ENCODE measurements at places on chromosomes 7 and 10.

DNA sequence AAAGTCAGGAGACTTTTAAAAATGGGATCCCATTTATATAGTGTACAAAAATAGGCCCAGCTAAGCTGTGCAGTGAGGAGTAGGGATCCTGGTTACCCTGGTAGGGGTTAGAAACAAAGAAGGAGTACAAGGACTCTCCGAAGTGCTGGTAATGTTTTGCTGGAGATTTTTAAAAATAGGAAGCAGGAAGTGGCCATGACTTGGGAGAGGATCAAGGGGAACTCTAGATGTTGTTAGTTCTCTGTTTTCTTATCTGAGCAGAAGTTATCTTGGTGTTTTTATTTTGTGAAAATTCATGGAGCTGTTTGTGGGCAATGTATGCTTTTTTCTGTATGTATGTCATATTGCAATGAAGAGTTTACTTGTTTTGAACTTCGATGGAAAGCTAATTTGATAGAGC lies 373.9 kb downstream of the SFMBT2 start:
- DNase-seq: no peak

DNA sequence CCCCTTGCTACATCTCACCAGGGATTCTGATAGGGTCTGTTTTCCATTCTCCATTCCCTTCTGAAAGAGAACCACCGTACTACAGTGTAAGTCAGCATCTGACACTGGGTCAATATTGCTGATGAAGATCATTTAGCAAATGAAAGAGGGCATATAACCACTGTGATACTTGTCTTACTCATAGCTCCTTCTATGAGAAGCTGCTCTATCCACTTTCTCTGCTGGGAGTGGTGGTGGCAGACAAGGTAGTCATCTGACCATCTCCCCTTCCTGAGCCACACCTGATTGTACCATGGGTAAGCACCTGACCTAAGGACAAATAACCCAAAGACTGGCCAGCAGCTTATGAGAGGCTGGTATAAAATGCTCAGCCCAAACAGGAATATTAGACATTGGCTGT lies 220.4 kb downstream of the DOCK4 start:
- no peak for DNase-seq

DNA sequence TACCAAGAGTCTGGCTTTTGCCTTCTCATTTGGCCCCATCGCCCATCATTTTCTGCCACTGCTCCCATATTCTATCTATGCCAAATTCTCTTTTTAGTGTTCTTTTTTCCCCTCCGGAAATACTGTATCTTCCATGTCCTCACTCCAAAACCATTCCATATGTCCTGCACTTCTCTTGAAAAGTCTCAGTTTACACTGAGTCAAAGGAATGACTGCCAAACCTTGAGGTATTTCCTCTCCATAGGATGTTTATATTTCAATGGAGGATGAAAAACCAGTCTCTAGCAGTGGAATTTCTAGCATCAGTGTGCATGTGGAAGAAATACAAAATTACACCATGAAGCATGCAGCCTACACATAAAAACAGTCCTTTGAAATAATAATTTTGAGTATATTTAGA lies 121.4 kb upstream of the PHYHIPL start:
- no peak for DNase-seq

DNA sequence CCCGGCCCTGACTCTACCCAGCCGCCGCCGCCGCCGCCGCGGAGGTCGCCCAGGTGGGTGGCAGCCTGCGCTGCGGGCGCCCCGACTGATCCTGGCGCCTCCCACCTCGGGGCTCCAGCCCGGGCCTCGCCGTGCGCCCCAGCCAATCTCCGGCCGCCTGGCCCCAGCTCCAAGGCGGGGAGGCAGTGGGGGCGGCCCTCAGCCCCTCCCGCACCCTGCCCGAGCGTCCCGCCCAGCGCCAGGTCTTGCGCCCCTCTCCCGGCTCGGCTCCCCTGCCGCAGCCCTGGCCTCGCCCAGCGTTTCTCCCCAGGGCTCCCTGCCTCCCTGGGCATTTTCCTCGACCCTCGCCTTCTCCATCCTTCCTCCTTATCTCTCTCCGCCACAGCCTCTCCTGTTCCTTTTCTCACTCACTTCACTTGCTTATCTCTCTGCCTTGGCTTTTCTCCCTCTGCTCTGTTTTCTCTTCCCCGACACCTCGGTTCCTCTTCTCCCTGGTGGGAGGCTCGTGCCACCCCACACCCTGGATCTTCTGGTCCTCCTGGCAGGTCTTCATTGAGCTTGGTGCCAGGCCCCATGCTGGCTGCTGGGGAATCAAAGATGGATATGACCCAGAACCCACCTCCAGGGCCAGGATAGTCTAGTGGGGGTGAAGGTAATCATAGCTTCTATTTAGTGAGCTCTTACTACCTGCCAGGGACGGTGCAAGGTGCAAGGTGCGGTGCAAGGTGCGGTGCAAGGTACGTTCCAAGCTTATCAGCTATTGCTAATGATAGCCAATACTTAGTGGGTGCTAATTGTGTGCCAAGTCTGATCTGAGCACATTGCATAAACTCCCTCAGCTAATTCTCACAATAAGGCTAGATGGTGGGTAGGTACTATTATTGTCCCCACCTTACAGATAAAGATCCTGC lies at the start of gene SFRP5:
SFRP5 (minus strand) TSS at position 87 of the 911 bp plus-strand sequence. CDS start 166 bp downstream, outside the sequence.
- no peak for DNase-seq

GRCh38 chr10:27158421-27158820 lies 3.3 kb downstream of the MASTL start:
- DNase-seq: no peak

GRCh38 chr7:26594553-26594952 lies 269.8 kb downstream of the SKAP2 start:
- DNase-seq: no peak

GRCh38 chr10:13536674-13537366 lies 8.0 kb upstream of the BEND7 start:
- peak; percentile 8 for DNase-seq

- DNase-seq: no peak
These were observed 125.8 kb downstream of the MAD1L1 start for GRCh38 chr7:2106924-2107323.

DNA sequence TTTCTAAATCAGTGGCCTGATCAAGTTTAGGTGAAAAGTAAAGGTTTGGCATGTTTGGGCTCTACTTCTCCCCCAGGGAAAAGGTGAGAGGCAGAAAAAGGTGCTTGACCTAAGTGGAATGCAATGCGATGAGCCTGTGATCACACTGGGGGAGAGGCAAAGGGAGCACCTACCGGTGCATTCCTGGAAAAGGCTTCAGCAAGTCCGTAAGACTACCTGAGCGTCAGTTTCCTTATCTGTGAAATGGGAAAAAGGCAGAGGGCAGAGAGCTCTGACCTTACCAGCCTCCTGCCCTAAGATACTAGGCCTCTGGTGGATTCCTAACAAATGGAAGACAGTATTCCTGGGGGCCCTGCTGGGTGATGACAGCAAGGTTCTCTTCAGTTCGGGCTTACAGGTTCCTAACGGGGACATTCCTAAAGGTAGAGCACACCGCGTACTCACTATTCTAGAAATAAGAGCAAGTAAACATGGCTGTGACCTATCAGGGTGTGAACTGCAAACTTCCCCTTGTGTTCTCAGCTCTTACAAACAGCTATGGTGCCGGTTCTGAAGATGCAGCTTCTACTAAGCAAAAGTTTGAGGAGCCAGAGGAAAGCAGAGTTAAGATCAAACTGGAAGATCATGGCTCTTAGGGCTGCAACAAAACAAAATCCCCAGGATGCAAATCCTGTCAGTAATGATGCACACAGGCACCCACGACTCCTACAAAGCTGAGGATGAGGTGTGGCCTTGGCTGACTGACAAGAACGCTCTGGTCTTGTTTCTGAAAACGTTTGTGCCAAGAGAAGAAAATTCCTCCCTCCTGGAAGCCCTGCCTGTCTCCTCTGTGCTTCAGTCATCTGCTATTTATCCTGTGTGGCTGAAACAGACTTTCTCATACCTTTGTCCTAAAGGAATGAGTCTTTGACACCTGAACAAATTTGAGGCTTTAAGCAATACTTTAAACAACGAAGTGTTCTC lies 13.3 kb upstream of the ACSL5 start:
- no peak for DNase-seq

DNA sequence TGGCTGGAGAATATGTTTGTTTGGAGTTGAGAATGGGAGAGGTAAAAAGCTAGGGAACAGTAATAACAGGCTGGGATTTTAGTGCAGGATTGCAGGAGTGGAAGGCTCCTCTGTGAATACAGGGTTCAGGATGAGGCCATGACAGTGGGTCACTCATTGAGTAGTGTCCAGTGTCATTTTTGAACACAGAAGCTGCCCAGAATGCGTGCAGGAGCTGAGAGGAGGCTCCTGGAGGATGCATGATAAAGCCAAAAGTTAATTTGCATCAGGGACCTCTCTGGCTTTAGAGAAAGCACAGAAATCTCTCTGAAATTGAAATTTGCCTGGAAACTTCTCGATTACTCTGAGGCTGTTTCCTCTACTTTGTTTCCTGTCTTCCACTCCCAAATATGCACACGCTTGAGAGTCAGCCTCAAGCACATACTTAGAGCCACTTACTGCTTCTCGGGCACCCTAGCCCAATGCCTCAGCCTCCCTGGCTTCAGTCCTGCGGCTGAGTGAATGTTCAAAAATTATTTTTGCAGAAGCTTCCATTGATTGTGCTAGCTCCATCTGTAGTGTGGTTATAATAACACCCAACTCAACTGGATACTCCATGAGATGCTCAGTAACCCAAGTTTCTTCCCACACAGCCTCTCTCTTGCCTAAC lies 1.8 kb upstream of the GALNT17 start:
- DNase-seq: no peak

DNA sequence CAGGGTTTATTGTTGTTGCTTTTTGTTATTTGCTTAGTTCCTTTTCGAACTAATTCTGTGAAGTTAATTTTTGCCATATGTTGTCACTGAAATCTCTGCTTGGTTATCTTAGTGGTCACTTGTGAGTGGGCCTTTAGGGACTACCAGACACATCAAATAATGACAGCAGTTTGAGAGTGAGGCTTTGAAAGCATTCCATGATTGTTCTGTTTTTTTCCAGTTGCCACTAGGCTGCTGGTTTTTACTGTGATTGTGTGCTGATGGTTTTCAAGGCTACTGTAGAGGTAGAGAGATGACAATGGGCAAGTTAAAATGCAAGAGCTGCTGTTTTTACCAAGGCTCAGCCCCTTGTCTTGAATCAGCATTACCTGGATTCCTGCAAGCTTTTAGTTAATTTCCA lies 20.0 kb downstream of the SEPTIN7 start:
- no peak for DNase-seq

GRCh38 chr10:63976538-63976937 lies 455.3 kb downstream of the REEP3 start:
- DNase-seq: peak; percentile 30

DNA sequence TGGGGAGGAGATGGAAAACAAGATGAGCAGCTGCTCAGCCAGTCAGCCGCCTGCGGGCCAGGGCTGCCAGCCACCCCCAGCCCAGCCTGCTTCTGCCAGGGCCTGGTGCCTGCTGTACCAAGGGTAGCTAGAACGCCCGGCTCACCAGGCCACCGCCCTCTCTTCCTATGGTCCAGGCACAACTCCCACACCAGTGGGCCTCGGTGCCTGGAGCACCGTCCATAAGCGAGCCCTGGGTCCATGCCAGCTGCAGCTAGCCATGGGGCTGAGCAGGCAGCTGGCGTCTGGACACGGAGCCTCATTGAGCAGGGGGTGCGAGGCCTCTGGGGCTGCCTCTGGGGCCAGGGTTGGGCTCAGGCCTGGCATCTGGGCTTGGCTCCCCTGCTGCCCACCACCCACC lies 8.5 kb upstream of the RABGEF1 start:
- DNase-seq: no peak

DNA sequence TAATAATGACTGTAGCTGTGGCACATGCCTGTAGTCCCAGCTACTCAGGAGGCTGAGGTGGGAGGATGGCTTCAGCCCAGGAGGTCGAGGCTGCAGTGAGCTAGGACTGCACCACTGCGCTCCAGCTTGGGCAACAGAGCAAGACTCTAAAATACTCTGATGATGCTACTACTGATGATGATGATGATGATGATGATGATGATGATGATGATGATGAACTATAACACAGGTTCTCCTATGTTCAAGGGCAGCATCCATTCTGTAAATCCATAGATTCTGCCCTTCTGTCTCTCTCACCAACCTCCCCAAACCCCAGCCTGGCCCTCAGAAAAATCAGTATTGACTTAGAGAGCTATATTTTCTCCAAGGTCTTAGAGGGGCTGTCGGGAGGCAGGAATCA lies 22.8 kb upstream of the EN2 start:
- DNase-seq: no peak

DNA sequence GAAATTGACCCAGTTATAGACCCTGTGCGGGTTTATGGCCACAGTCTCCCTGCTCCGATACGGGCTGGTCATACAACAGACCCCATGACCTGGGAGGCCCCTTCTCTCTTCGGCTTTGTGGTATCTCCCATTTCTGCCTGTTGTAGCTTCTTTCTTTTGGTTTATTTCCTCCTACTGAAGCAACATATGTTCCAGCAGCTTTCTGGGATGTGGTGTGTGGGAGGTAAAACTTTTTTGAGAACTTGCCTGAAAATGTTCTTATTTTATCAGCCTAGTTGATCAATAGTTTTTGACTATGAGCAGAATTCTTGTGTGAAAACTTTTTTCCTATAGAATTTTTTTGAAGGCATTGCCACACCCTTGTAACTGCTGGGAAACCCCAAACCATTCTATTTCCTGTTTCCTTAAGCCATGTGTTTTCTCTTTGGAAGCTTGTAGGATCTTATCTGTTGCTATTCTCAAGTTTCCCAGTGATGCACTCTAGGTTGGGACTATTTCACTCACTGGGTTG lies 80.0 kb downstream of the DAGLB start:
- no peak for DNase-seq

DNA sequence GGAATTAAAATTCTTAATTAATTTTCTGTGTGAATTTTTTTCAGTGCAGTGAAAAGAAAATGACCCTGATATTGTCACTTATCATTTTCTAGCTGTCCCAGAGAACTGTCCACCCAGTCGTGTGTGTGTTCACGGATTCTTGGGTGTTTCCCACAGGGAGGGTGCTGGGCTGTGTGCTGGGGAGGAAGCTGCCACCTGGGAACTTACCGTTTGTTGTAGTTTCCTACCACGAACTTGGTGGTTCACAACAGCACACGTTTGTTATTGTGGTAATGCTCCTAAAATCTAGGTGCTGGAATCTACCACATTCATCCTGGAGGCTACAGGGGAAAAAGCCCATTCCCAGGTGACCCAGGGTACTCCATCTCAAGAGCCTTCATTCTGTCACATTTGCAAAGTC lies 276.1 kb downstream of the GLRX3 start:
- no peak for DNase-seq

DNA sequence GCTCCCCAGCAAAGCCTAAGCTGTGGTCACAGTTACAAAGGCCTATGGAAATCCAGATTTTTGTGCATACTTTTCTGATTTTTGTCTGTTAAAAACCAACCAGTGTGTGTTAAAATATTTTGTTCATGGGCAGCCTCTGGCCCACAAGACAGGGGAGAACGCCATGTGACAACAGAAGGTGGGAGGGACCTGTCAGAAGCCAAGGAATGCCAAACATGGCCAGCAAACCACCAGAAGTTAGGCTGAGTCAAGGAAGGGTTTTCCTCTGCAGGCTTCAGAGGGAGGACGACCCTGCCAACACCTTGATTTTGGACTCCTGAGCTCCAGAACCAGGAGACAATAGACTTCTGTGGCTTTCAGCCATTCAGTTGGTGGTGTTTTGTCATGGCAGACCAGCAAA lies 127.3 kb downstream of the CUL2 start:
- no peak for DNase-seq

Data from stimulated activated CD8-positive, alpha-beta memory T cell treated with anti-CD3 and anti-CD28 coated beads, Interleukin-15, amount 100 ng/mL, for 48 hours (primary cell).